Progenitor cell of endocrine pancreas (in vitro differentiated cells): ENCODE measurements at places on chromosomes 11 and 22. TPM values are rescaled to one million over a fixed set of nuclear protein-coding genes. Genes with fewer than 3 reads are reported as not detected.

DNA sequence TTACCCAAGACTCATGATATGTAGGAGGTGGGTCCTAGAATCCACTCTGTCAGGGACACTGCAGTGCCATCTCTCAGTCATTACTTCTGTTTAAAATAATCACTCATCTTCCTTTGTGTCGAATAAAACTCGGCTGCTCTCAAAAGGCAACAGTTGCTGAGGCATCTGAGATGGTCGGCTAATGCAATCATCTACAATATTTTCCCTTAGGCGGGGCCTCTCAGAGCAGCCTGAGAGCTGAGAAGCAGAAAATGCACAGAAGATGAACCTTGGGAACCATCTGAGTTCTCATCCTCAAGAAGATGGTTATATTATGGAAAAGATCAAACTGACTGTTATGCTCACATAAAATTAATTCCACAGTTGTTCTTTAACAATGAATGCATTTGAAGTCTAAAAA lies 1518.2 kb upstream of the TENM4 start:
- H3K36me3 ChIP-seq, result no peaks in the 10 kb centered on the region
- H3K27ac ChIP-seq, result no peak overlapping the region
- no peaks in the 10 kb centered on the region for H3K4me1 ChIP-seq
- H3K27me3 ChIP-seq, result no peaks in the 10 kb centered on the region

- no peaks in the 10 kb centered on the region for H3K27me3 ChIP-seq
- H3K27ac ChIP-seq, result peak overlapping the region; percentile 50
- H3K4me1 ChIP-seq, result peaks cover 1% of the 10 kb centered on the region
- no peak for DNase-seq
- H3K4me3 ChIP-seq, result no peak overlapping the region
Measured at GRCh38 chr11:218815-219593, 11.5 kb downstream of the RIC8A start.

The OR51E2 gene
- not detected in 2 replicates for total RNA-seq

DNA sequence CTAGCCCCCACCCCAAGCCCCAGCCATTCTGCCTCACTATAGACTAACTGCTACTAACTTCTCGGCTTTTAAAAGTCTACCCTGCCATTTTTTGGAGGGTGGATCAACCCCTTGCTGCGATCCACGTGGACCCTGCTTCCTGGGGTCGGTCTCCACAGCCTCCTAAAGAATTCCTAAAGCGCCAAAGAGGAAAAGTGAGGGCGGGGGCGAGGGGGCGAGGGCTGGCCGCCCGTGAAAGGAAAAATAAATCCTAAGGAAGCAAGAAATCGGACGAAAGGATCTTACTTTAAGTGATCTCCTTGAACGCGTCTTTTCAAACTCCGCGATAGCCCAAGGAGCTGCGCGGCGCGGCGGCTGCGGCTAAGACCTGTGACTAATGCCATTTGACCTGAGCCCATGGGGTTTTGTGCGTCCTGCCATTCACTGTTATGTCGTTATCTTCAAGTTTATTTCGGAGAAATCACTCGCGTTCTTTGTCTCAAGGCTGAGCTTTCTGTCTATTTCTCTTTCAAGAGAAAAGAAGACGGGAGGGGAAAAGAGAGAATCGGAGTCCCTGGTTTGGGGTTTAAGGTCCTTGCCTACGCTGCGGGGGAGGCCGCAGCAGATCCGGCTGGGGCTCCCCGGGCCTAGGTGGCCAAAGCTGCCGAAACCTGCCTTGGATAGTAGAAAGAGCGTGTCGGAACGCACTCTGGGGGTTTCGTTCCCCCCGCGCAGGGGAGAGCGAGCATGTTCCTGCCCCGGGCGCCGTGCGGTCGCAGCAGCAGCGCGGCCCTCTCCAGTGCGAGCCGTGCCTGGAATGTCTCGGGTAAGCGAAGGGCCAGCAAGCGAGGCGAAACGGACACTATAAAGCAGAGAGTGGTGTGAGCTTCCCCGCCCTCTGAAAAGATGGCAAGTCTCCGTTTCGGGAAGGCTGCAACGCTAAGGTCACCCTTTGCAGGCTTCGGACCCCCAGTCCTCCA lies 2.8 kb upstream of the DBX1 start:
- H3K27me3 ChIP-seq, result peaks cover 94% of the 10 kb centered on the region
- H3K4me1 ChIP-seq, result peaks cover 8% of the 10 kb centered on the region
- H3K27ac ChIP-seq, result no peak overlapping the region
- H3K4me3 ChIP-seq, result peak overlapping the region; percentile 10
- DNase-seq, result peak; percentile 35
- no peaks in the 10 kb centered on the region for H3K36me3 ChIP-seq

The CDON gene
- 24.9 and 26.4 TPM in 2 replicates for total RNA-seq

DNA sequence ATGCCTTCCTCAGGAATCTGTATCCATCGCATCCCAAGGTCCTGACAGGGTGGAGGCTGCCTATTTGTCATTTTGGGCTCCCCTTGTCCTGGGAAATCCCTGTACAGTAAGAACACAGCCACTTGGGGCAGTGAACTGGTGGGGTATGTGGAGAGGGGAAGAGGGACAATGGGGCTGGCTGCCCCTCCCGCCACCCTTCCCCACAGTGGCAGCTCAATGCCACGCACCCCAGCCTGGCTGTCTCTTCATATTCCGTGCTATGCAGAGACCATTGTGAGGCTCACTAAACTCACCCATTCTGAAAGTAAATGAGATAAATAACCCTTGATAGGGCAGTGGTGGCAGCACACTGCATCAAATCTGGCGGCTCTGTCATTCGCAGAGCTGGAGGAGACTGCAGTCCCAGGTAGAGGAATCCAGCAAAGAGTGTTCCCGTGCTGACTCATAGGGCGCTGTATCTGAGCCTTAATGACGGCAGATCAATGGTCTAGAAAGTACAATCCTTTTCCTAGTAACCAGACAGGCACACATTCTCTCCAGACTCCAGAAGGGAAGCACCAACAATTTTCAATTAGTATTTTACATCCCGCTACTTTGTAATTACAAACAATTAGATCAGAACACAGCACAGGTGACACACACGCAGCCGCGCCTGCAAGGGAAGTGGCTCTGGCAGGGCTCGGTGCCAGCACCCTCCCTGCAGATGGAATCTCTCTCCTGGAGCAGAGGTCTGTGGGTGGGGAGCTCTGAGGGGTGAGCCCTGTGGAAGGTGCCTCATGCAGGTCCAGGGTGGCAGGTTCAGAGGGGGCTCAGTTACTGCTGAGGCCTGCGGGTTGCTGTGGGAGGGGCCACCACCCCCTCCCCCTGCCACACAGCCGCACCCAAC lies 167.9 kb upstream of the B3GAT1 start:
- H3K36me3 ChIP-seq, result no peaks in the 10 kb centered on the region
- DNase-seq, result no peak
- H3K4me1 ChIP-seq, result peaks cover 22% of the 10 kb centered on the region
- peak overlapping the region; percentile 1 for H3K27ac ChIP-seq
- no peak overlapping the region for H3K4me3 ChIP-seq

The GPHA2 gene
- 0.41 TPM in 1 of 2 replicates, not detected in the other for total RNA-seq

DNA sequence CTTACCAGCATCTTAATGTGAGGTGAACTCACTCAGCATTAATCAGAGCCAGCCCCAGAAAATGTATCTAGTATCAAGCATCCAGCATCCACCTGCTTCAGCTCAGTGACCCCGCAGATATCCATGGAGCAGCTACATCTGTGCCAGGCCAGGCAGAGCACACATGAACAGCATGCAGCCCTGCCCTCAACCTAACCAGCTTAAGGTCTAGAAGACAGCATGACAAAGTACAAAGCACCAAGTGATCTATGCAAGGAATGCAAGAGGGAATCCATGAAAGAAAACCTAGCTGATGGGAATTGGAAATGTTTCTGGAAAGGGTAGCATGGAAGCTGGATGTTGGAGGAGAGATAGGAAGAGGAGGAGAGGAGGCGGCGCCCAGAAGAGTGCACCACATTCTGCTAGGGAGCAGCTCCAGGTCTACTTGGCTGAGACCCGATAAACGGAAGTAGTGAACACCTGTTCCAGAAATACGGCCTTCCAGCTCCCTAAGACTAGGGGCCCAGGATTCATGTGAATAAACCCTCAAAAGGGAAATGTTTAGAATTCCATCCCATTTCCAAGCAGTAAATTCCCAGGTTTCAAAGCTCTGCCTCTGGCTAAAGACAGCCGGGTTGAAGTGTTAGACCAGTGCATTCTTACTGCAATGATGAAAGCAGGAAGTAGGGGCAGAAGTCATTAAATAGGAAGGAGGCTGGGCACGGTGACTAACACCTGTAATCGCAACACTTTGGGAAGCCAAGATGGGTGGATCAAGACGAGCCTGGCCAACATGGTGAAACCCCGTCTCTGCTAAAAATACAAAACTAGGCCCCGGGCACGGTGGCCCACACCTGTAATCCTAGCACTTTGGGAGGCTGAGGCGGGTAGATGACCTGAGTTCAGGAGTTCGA lies 23.5 kb upstream of the L3MBTL2 start:
- no peaks in the 10 kb centered on the region for H3K27me3 ChIP-seq
- no peak overlapping the region for H3K4me3 ChIP-seq
- H3K4me1 ChIP-seq, result no peaks in the 10 kb centered on the region
- H3K36me3 ChIP-seq, result peaks cover 22% of the 10 kb centered on the region
- no peak for DNase-seq

The LSP1 gene
- not detected in 2 replicates for total RNA-seq

The DCDC1 gene
- 6.9 and 7.3 TPM in 2 replicates for total RNA-seq

DNA sequence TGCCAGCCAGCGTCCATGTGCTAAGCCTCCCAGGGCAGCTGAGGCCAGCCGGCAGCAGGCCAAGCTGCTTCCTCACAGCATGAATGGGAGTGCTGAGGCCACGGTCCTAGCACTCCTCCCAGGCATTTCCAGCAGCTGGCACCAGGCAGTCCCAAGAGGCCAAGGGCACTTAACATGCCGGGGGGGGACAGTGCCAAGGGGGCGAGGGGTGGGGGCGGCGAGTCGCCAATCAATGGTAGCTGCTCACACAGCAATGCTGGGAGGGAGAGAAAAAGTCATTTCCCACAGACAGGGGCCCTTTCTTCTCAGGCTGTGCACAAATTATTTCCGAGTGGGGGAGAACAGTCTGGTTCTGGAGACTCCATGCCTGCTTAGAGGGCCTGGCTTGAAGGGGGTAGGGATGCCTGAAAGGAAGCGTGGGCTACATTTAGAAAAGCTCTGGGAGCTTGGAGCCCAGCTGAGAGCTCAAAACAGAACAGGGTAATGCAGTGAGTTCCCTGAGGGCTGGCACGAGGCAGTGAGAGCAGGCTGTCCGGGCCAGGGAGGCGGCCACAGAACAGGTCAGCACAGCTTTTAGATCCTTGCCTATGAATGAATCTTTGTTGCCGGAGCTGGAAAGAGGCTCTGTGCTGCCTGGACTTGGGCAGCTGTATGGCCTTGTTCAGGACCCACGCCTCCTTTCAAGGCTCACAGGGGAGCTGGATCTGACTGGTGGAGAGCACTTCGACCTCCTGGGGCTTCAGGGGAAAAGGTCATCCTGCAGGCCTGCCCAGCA lies 14.4 kb upstream of the TBC1D10A start:
- H3K4me1 ChIP-seq, result no peaks in the 10 kb centered on the region
- H3K36me3 ChIP-seq, result peaks cover 25% of the 10 kb centered on the region
- DNase-seq, result no peak
- no peak overlapping the region for H3K4me3 ChIP-seq
- no peaks in the 10 kb centered on the region for H3K27me3 ChIP-seq

GRCh38 chr11:127943763-127944162 lies 643.6 kb downstream of the ETS1 start:
- no peak overlapping the region for H3K27ac ChIP-seq
- no peak overlapping the region for H3K4me3 ChIP-seq
- H3K27me3 ChIP-seq, result peaks cover 4% of the 10 kb centered on the region
- no peaks in the 10 kb centered on the region for H3K36me3 ChIP-seq
- H3K4me1 ChIP-seq, result no peaks in the 10 kb centered on the region
- no peak for DNase-seq

GRCh38 chr11:10529279-10529678 lies 11.7 kb downstream of the RNF141 start:
- no peak overlapping the region for H3K27ac ChIP-seq
- H3K4me3 ChIP-seq, result no peak overlapping the region
- H3K36me3 ChIP-seq, result peaks cover 6% of the 10 kb centered on the region
- no peak for DNase-seq

DNA sequence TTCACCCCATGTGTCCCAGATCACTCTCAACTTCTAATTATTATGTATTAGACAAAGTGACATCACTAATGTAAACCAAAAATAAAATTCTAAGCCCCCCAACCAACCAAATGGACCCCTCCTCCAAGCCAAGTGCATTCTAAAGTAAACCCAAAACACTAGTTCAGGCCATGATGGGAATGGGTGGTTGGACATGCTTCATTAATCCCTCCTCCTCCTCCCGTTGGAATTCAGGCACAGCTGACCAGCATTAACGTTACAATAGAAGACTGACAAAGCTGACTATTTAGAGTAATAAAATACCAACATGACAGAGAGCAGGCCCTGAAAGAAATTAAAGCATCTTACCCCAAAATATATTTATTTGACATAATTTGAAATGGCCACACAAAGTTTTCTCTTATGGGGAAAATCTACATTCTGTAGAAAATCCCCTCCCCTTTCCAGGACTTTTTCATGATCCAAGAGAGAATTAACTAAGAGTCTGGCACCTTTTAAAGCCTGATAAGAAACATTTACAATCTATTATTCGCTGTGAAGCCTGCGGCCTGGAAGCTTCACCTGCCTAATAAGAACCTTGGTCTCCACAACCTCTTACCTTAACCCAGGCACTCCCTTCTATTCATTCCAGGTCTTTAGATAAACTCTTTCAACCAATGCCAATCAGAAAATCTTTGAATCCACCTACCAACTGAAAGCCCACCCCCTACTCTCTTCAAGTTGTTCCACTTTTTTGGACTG lies 948.5 kb upstream of the CCDC90B start:
- no peak for DNase-seq
- H3K27ac ChIP-seq, result no peak overlapping the region
- H3K27me3 ChIP-seq, result no peaks in the 10 kb centered on the region
- no peaks in the 10 kb centered on the region for H3K36me3 ChIP-seq
- H3K4me1 ChIP-seq, result peaks cover 2% of the 10 kb centered on the region

The NLRP10 gene
- not detected in 2 replicates for total RNA-seq

- H3K4me3 ChIP-seq, result peak overlapping the region; percentile 80
- peak overlapping the region; percentile 76 for H3K27ac ChIP-seq
- DNase-seq, result no peak
Measured at GRCh38 chr11:30587269-30587812, 1.2 kb upstream of the MPPED2 start.

- peaks cover 15% of the 10 kb centered on the region for H3K4me1 ChIP-seq
- no peak overlapping the region for H3K27ac ChIP-seq
- H3K4me3 ChIP-seq, result no peak overlapping the region
- peaks cover 5% of the 10 kb centered on the region for H3K27me3 ChIP-seq
- no peaks in the 10 kb centered on the region for H3K36me3 ChIP-seq
- no peak for DNase-seq
Measured at GRCh38 chr11:73206801-73207200, 11.3 kb upstream of the P2RY2 start.

DNA sequence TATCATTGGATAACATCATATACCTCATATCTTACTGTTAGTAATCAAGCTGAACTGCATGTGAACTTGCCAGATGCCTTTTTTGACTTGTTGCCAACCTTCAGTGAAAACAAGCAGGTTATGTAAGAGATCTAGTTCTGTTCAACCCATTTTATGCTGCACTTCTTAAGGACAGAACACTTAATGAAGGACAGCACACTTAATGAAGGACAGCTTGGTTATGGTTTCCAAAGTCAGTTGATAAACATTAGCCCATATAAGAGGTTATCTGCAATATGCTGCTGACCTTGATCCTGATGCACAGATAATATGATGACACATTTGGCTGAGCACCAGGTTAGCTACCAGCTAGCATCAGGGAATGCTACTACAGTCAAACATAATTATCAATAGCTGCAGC lies 358.7 kb upstream of the PDGFD start:
- H3K27me3 ChIP-seq, result no peaks in the 10 kb centered on the region
- no peak overlapping the region for H3K4me3 ChIP-seq
- no peak overlapping the region for H3K27ac ChIP-seq
- no peak for DNase-seq

GRCh38 chr11:103326070-103326794 lies 217.0 kb downstream of the DYNC2H1 start:
- H3K4me1 ChIP-seq, result peaks cover 9% of the 10 kb centered on the region
- H3K4me3 ChIP-seq, result no peak overlapping the region
- DNase-seq, result no peak
- H3K36me3 ChIP-seq, result peaks cover 19% of the 10 kb centered on the region

- no peak overlapping the region for H3K27ac ChIP-seq
- H3K4me1 ChIP-seq, result no peaks in the 10 kb centered on the region
Measured at GRCh38 chr11:112770487-112770886, 190.7 kb upstream of the NCAM1 start.
